ENCODE measurements at places on chromosomes 4 and X.

DNA sequence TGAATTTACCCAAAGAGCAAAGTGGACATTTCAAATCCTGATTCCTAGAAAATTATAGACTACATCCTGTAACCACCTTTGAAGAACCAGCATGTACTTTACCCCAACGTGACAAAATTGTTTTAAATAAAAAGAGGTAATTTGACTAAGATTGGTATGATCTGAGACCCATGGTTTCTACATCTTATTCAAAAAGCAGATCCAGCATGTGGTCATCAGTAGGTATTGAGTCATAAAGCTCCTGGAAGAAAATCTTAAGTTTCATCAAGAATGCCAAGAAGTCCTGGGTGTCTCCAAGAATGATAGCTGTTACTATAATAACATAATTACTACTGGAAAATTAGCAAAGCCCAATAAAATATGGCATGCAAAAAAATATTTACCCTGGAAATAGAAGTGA, 61.8 kb downstream of the NFKB1 start:
- no peak for DNase-seq

DNA sequence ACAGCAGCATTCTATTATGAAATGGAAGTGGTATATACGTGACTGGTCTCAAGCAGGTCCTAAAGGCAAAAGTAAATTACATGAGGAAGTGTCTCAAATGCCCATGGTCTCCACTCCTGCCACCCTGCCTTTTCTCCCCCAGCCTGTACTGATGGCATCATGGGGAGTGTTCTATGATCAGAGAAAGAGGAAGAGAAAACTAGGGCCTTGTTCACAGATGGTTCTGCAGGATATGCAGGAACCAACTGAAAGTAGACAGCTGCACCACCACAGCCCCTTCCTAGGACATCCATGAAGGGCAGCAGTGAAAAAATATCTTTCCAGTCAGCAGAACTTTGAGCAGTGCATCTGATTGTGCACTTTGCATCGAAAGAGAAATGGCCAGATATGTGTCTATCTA, 901.5 kb downstream of the ARAP2 start:
- no peak for DNase-seq

DNA sequence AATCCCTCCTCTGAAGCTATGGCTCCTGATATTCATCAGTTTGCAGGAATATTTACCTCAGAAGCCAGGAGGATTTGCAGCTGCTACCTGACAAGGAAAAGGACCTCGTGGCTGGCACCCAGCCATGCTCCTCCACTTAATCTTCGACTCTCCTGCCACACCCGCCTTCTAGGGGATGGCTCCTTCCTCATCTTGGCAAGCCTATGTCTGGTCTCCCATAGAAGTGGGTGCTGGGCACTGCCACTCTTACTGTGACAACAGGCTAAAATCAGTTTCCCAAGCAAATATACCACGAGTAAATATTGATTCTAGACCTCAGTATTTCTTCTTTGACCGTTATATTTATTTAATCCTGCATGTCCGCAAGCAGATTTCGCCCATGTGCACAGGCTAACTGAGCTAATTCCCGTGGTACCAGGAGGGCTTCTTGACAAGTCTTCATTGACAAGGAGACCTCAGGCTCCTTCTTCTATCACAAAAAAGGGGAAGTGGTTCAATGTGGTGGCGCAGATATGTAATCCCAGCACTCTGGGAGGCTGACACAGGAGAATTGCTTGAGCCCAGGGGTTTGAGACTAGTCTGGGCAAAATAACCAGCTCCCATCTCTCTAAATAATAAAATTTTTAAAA, 52.6 kb upstream of the DCTD start:
- DNase-seq, result no peak

GRCh38 chr4:161841759-161842158, 322.0 kb downstream of the FSTL5 start:
- DNase-seq, result peak; percentile 46

- no peak for DNase-seq
Measured at GRCh38 chr4:4269856-4270255, 20.1 kb downstream of the LYAR start.

DNA sequence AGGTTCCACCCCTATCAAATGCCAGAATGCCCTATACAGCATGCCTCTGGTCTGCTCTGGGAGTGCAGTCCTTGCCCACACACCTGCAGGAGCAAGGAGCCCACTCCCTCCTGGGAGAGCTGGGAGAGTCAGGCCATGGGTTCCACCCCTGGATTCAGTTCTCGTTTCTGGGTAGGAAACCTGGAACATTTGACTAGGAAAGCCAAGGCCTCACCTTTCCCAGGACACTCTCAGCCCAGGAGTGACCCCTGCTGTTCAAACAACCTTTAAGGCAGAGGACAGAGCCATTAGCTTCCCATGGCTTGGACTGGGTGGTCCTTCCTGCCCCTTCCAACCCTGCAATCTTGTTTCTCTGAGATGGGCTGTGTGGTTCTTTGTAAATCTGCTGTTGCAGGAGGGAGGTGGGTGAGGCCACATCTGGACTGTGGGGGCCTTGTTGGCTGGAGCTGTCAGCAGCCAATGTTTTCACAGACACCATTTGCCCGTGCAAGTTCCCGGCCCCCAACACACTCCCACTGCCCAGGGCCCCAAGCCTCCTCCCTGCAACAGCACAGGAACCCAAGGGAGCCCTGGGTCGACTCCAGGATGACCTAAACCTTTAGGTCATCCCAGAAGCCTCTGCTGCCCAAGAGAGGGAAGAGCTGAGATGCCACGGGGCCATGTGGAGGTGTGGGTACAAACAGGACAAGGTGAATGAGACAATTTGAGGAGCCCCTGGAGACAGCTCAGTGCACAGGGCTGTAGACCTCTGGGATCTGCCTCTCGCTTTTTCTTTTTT, 104.4 kb downstream of the PJA1 start:
- DNase-seq, result no peak

DNA sequence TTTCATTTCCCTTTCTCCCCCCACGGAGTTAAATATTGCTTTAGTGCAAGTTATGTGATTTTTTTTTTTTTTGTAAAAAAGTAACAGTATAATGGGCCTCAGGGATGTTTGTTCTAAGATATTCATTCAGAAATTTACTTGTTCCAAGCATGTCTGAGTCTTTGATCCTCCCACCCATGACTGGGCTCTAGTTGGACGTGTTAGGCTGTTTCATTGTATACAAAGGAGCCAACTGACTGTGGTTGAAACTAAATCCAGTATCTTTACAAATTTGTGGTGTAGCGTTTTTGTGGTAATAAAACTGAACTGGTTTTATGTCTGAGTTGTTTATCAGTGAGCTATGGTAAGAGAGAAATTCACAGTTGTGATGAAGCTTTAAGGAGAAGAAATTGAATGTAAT, 74.1 kb downstream of the DOCK11 start:
- no peak for DNase-seq

DNA sequence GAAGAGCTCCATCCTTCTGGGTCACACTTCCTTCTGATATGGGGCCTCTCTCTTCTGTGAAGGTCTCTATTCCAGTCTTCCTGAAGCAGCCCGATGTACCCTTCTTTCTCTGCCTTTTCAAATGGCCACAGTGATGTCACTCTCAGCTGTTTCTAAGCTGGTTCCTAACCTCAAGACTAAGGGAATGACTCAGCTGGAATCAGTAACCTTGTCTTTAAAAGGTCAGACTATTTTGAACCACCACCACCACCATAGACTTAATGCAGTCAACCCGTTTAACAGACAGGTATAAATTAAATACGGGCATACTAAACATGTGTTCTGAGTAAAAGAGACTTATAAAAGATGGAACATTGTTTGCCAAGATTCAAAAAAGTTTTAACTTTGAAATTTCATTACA, 121.0 kb downstream of the PPA2 start:
- DNase-seq, result no peak

DNA sequence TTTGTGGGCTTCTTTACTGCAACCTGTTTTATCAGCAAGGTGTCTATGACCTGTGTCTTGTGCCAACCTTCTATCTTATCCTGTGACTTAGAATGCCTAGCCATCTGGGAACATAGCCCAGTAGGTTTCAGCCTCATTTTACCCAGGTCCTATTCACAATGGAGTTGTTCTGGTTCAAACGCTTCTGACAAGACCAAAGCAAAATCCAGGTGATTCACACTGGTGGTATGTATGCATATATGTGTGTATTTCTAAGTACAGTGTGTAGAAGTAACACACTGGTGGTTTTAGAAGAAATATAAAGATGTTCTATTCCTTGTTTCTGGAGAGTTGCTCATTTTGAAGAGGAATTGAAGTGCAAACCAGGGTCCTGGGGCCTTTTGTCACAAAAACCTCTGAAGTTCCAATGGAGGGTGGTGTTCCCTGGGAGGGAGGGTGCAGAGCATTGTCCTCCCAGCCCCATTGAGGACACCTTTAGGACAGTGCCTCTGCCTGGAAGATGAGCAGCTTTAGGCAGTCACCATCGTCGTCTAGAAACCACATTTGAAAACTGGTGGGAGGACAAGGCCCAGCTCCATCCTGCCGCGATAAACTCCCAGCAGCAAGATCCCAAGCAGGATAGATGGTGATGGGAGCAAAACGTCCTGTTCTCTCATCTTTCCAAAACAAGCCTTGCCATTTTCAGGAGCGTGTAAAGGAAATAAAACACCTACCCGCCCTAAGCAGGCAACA, 191.4 kb downstream of the TSPAN5 start:
- no peak for DNase-seq

DNA sequence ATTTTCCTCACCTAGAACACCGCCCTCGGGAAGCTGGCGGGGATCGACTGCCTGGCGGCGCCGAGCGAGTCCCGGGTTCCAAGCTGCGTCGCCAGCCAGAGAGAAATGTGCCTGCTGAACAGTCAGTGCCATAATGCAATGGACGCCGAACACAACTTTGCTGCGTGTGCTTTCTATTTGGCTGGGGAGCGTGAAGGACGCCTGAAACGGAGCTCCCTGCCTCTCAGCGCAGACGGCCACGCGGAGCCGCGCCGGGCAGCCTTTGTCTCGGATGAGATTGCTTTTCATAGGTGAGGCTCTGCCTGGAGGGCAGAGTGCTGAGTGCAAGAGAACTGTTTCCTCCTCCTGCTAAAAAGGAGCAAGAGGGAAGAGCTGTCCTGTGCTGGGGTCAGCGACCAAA, 107.7 kb upstream of the BCOR start:
- no peak for DNase-seq

DNA sequence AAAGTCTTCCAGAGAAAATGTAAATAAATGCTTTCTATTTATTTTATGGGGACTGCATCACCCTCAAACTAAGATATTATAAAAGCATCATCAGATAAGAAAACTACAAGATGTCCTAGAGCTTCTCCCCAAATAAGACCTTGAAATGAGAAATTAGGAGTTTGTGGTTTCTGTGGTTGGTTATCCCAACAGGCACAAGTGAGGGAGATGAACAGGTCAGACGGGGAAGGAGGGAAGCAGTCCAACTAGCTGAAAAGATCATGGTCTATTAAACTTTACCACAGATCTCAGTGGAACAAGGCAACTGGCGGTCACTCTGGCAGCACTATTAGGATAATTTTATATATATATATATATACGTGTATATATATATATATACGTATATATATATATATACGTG, 319.3 kb upstream of the GRID2 start:
- no peak for DNase-seq

DNA sequence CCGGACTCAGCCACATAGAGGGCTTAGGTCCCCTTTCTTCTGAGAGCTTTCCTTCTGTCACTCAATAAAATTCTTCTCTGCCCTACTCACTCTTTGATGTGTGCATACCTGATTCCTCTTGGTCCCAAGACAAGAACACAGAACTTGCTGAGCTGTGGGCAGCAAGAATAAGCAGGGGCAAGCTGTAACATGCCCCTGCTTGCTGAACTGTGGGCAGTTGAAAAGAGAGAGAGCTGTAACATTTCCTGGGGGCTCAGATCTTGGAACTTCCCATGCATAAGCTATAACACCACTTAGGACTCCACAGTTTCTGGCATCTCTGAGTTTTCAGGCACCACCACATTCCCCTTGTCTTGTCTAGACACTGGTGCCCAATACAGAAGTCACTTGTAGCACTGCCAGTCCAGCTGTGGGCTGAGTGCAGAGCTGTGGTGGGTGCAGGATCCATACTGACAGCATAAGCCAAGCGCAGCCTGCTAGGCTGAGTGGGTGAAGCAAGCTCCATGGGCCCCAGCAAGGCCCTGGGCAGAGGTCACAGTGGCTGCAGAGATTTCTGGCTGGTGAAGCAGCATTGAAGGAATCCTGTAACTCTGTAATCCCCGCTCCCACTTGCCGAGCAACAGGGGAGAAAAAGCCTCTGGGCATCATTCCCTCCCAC, 241.2 kb downstream of the PCDH10 start:
- DNase-seq, result no peak

DNA sequence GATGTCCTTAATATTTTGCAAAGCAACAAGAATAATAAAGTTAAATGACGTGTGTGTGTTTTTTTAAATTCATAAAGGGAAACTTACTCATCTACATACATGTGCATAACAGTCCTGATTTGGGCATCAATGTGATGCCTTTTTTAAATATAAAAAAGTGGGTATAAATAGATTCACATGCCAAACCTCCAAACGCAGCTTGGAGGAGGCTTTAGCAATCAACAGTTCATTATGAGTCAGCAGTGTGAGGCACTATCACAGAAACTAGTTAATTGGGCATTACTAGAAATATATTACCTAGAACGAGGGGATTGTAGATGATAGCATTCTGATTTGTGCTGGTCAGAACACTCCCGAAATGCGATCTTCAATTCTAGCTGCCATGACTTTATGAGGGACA, 115.1 kb downstream of the HS6ST2 start:
- no peak for DNase-seq

- DNase-seq, result no peak
Measured at GRCh38 chrX:133007458-133007857, 49.0 kb upstream of the HS6ST2 start.

DNA sequence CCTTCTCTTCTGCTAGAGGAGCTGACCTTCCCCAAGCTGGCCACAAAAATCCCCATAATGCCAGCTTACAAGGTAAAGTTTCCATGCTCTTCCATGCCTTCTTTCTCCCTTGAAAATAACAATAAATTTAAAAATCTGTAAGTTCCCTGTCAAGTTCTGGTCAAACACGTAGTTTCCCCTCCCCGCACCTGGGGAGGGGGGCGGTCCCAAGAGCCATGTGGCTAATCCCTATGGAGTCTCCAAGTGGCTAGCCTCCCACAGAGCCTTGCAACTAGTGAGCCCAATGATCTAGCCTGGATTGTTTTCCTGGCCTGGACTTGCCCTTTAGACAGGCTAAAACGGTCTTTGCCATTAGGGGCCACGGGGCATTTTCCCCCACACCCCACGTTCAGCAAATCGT, 2.1 kb upstream of the NRK start:
- DNase-seq, result no peak

DNA sequence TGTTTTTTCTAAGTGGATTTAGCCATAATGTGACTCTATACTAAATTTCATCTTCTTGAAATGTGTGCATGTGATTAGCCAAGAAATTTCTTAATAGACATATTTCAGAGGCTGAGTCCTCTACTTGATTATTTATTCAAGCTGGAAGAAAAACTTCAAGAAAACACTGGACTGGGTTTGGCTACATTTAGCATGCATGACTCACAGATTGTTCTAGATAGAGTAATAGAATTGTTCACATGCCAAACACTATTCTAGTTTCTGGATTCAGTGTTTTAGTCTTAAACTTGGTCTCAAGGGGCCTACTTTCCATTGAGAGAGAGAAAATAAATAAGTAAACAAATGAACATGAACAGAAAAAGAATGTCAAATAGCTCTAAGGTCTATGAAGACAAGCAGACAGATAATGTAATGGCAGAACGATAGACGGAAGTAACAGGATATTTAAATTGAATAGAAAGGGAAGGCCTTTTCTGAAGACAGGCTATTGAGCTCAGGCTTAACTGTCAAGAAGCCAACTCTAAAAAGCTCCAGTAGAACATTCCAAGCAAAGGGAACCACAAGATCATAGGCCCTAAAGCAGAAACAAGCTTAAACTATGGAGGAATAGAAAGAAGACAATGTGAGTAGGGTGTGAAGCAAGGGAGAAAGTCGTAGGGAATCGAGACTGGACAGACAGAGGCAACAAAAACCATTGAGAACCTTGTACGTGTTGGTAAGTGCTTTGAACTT, 104.6 kb downstream of the TMEM144 start:
- no peak for DNase-seq
